ENCODE measurements at places on chromosomes 16 and 17.

GRCh38 chr16:87065446-87066132, 251.6 kb downstream of the C16orf95 start:
- no peak for DNase-seq

DNA sequence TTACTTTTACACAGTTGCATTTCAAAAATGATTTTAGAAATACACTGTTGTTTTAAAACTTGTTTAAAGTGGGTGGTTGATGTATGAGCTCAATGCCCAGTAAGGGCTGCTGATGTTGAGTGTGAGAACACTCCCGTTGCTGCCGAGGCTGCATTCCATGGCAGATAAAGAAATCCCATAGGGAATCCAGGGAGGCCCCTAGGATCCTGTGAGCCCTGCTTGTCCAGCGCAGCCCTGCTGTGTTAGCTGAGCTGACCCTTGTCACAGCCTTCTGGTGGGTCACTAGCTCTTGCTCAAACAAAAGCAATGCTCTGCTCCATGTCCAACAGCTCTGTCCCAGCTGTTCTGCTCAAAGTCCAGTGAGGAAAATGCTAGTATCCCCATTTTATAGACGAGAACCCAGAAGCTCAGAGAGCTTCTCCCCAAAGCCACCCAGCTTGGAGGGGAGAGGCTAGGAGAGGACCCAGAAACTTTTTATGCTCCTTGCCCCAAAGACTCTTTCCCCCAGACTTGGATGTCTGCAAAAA, 18.6 kb upstream of the COL1A1 start:
- no peak for DNase-seq

- DNase-seq = no peak
These were observed 6.2 kb upstream of the RAMP2 start for GRCh38 chr17:42754782-42755181.

- DNase-seq = no peak
These were observed 2.6 kb upstream of the ADORA2B start for GRCh38 chr17:15942207-15942833.

- no peak for DNase-seq
These were observed 46.3 kb downstream of the C16orf78 start for GRCh38 chr16:49419862-49420261.

DNA sequence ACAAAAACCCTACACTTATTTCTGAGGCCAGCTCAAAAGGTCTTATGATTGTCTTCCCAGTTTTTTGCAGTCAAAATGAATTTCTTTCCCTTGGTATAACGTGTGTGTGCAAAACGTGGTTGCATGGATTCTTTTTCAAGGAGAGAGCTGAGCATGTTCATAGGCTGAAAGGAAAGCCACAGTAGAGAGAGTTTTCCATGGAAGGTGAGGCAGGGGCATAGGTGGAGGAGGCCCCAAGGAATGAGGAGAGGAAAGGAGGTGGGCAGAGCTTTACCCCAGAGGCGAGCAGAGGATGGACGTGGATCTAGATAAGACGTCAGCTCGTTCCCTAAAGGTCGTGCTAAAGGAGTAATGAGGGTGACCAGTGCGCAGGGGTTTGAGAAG, 22.8 kb downstream of the TRPV2 start:
- no peak for DNase-seq

DNA sequence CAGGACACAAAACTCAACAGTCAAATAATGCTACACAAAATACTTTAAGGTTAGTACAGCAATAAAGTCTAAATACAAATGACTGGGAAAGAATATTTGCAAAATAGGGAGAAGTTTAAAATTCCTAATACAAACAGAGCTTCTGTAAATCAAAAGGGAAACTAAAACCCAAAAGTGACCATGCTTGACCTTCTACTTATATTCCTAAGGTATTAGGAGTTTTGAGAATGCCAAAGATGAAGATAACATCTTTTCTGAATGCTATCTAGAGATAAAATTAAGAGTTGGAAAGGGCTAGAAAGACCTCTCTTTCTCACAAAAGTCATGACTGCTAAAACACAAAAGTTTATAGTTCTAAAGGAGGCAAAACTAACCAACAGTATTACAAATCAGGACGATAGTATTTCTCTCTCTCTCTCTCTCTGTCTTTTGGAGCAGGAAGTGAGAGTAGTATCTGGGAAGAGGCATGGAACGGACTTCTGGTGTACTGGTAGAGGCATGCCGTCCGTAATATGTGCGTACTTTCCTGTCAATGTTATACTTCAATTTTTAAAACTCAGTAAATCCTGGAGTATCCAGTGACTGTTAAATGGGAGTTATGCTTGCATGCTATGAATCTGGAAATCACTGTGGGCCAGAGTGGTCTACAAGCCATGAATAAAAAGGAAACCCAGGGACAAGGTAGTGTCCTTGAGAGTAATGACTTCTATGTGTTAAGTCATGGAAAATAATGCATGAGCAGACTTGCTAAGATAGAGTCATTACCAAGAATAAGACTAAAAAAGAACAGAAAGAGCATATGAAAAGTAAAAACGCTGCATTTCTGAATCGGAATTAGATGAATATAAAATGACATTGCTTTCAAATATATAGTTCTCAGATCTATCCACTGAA, 49.7 kb upstream of the ANKFY1 start:
- DNase-seq = no peak

DNA sequence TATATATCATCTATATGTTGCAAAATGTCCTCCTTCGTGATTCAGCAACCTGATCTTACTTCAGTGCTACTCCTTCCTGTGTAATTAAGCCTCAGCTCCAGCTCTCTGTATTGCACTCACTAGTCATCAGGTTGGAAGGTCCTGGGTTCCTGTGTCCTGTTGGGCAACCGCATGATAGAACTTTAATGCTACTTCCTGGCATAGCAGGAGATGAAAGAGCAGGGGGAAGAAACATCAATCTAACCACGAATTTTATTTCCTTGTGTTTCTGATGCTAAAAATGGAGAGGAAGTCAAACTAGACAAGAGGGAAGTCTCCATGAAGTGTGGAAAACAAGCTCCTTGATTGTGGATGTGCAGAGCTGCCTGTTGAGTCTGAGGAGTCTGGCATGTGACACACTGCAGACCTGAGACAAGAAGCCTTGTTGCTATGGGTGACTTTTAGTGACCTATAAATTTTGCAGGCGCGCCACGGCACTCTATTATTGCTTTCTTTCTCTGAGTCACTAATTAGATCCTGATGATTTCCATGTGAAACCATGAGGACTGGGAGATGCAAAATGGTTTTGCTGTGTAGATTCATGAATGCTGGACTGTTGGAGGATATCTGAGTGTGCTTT, 25.6 kb downstream of the IGSF6 start:
- DNase-seq = no peak

GRCh38 chr17:233473-233941, 52.1 kb upstream of the DOC2B start:
- DNase-seq = no peak

DNA sequence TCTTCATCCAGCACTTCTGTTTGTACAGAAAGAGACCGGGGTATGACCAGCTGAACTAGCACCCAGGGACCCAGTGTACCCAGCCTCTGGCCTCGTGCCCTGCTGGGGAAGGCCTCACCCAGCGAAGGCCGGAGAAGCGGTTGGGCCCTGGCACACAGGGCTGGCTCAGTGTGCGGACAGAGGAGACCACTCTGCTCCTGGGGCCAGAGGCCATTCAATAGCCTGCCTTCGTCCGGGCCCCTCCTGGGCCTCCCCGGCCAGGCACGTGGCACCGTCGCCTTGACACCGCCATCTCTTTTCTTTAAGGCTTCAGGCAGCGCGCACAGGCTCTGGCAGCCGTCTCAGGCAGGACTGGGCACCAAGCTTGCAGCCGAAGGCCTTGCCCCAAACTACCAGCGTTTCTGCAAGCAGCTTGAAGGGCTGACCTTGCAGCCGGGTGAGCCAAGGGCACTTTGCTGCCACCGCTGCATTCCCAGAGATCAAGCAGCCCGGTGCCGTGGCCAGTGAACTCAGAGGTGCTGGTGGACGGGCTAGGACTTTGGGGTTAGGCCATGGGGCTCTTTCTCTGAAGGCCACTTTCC, 8.0 kb downstream of the TAX1BP3 start:
- no peak for DNase-seq

DNA sequence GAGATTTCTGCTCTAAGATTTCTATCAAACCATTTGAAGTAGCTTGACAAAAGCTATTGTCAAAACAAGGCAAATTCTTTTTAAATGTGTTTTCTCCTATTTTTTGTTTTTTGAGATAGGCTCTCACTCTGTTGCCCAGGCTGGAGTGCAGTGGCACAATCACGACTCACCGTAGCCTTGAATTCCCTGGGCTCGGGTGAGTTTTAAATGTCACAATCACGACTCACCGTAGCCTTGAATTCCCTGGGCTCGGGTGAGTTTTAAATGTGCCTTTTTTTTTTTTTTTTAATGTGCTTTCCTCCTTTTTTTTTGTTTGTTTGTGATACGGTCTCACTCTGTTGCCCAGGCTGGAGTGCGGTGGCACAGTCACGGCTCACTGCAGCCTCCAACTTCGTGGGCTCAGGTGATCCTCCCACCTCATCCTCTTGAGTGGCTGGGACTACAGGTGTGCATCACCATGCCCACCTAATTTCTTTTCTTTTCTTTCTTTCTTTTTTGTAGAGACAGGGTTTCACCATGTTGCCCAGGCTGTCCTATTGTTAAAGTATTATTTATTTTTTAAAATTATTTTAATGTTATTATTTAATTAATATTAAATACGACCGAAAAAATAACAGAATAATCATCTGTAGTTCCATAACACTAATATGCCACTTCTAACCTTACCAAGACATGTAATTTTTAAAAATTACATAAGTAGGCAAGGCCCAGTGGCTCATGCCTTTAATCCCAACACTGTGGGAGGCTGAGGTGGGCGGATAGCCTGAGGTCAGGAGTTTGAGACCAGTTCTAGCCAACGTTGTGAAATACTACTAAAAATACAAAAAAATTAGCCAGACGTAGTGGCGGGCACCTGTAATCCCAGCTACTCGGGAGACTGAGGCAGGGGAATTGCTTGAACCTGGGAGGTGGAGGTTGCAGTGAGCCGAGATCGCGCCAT, 69.7 kb upstream of the FA2H start:
- DNase-seq = no peak

- no peak for DNase-seq
These were observed 19.9 kb downstream of the ERCC4 start for GRCh38 chr16:13939821-13940220.

- no peak for DNase-seq
These were observed 82.0 kb downstream of the RGS9 start for GRCh38 chr17:65219124-65219523.

DNA sequence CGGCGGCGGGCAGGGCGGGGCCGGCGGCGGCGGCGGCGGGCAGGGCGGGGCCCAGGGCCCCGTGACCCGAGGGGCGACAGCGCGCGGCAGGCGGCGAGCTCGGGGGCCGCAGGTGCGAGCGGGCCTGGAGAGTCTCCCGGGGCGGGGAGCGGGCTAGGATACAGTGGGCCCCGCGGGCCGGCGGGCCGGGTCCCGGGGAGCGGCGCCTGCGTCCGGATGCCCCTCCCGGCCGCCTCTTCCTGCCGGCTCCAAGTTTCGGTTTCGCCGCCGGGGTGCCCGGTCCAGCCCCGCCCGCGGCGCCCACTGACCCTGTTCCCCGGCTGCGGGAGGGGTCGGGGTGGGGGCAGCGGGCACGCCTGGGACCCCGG, at the start of gene RNF213:
Gene RNF213, plus strand, starts transcription at position 62 of the 368 bp plus-strand sequence. CDS start 2,830 bp downstream, outside the sequence.
- no peak for DNase-seq

DNA sequence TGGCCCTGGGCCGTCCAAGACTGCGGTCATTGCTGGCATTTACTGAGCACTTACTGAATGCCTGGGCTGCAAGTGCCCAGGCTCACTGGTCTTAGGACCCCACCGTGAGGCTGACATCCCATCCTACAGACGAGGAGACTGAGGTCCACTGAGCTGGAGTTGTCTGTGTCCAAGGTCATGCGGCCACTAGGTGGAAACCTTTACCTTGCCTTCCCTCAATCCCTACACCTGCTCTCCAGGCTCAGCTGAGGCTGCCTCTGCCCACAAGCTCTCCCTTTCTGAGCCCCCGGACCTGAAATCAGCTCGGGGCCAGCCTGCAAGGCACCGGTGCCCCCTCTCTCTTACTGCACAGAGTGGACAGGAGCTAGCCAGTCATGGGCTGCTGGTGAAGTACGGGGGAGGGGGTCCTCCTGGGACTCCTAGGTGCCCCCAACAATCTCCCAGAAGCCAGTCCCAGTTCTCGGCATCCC, 1.5 kb downstream of the CASKIN1 start:
- no peak for DNase-seq

GRCh38 chr16:179211-180092, 807 bp upstream of the HBQ1 start:
- no peak for DNase-seq

GRCh38 chr17:34892461-34893249, 68.6 kb downstream of the CCT6B start:
- no peak for DNase-seq

DNA sequence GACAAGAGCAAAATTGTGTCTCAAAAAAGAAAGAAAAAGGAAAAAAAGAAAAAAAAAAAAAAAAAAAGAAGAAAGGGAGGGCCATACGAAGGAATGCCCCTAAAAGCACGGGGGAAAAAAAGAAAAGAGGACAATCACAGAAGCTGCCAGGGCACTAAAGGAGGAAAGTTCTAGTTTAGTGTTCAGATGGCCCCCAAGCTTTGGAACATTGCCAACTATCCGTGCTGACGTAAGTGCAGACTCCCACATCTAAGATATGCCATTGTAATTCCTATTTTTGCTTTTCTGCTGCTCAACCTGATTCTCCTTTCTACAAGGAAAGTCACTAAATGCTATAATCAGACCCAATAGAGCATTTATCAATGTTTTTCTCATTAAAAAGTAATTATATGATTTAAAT, 842.1 kb downstream of the KCNJ2 start:
- no peak for DNase-seq

- no peak for DNase-seq
These were observed 615.6 kb downstream of the MAF start for GRCh38 chr16:78984887-78985464.

DNA sequence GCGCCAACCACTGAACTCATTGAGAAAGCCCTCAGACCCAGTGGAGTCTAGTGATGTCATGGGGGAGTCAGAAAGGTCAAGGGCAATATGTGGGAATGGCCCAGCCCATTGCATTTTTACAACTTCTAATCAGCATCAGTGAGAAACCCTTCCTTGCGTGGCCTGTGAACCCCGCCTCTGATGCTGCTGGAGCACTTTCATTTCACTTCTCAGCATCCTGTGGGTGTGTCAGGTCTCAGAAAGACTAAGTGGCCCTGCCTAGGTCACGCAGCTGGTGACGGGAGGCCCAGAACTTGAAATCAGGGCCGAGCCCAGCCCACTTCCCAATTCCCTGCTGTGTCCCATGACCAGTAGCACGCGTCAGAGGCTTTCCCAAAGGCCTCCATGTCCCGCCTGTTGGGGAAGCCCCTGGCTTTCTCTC, 6.1 kb downstream of the DNAI2 start:
- no peak for DNase-seq

DNA sequence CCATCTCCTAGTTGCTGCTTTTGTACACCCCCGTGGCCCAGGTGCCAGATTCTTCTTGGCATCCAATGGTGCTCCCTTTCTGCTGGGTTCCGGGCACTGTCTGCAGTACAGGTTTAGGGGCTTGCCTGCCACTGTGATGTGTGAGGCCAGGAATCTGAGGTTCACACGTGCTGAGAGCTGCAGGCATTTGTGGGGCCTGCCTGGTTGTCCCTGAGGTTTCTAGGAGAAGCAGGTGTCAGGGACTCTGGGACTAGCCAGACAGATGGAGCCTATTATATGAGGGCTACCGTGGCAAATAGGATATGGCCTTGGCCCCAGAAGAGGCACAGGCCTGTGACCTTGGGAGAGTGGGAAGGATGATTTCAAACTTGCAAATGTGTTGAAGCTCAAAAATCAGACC, 29.3 kb downstream of the NDEL1 start:
- DNase-seq = no peak

Data from NCI-H2029 treated with DMSO at 0.1 percent for 48 hours (cell line).